Naive B cell (primary cell): ENCODE measurements at places on chromosomes 13 and 19.
A peak's percentile ranks its signal among the peaks of the same experiment; 100 is the strongest.

GRCh38 chr19:55647732-55648584 is at the start of gene CCDC106:
Gene CCDC106 (plus strand): TSS chr19:55648212. CDS start chr19:55649047, 835 bp downstream.
- peak; percentile 67 for DNase-seq

DNA sequence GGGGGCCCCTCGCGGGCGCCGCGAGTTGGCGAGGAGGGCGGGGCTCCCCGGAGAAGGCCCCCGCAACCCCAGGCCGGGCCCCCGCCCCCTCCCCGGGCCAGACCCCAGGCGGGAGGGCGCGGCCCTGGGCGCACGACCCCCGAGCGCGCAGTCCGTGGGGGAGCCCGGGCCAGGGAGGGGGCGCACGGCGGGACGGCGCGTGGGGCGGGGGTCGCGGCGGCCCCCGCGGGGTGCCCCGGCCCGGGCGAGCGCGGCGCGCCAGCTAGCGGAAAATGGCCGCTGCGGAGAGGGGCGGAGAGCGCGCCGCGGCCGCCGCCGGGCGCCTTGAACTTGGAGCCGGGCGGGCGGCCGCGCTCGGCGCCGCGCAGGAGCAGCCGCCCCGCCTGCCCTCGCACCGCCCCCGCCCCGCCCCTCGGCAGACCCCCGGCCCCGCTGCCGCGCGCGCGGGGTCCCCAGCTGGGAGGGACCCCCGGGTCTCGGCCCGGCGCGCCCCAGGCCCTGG is 6.4 kb upstream of the NFIC start:
- peak; percentile 38 for DNase-seq

DNA sequence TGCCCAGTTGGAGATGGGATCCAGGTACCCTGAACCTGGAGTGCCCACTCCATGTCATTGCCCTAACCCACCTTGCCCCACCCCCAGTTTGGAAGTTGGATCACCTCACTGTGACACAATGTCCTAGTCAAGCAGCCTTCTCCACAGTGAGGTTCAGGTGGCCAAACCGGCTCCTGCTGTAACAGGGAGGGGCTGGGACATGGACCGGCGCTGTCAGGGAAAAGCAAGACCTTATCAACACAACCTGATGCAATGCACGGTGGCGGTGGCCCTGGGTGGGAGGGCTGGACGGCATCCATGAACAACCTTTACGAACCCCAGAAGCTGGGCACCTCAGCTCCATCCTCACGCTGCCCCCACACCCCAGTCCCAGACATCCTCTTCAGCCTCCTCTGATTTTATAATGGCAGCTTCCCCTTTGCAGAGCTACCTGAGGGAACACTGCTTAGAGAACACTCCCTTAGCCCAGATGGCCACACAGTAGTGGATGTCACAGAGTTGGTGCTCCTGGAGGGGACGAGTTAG is 1.6 kb upstream of the KRTDAP start:
- no peak for DNase-seq

DNA sequence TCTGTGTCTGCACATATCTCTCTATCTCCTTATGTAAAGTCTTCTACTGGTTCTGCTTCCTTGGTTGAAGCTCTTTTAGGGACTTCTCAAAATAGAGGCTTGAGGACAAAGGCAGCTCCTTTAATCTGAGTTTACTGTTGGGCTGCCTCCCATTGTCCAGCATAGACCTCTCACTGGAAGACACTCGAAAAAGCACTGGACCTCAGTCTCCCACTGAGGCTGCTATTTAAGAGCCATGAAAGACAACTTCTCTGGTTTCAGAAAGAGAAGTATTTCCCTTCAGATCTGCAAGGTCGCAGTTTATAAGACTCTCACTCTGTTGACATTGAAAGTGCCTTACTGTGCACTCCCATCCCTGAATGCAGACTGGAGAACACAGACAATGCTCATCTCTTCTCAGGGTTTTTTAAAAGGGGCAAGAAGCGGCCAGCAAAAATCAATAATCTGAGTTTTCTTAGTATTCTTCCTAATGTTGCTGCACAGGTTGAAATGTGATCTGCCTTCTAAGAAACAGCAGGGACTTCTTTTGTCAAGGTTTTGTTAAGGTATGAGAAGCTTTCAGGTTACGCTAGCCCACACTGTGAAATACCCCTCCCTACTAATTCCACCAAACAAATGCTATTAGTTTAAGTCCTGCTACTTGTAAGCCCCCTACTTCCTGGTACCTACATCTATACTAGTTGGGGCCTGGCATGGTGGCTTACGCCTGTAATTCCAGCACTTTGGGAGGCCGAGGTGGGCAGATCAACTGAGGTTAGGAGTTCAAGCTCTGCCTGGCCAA is 450.0 kb upstream of the SLC10A2 start:
- DNase-seq: no peak
